ENCODE measurements at places on chromosomes 11 and 22.

DNA sequence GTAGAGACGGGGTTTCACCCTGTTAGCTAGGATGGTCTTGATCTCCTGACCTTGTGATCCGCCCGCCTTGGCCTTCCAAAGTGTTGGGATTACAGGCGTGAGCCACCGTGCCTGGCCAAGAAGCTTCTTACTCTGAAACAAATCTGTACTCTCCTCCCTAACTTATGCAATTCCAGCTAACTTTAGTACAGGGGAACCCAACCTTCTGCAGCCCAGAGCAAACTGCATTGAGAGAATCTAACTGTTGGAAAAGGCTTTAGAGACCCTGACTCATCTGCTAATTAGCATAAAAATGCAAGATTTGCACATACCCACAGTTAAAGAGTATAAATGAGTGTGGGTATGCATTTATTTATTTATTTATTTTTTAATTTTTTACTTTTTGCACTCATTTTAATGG lies 64.8 kb downstream of the APOL5 start:
- DNase-seq = no peak

DNA sequence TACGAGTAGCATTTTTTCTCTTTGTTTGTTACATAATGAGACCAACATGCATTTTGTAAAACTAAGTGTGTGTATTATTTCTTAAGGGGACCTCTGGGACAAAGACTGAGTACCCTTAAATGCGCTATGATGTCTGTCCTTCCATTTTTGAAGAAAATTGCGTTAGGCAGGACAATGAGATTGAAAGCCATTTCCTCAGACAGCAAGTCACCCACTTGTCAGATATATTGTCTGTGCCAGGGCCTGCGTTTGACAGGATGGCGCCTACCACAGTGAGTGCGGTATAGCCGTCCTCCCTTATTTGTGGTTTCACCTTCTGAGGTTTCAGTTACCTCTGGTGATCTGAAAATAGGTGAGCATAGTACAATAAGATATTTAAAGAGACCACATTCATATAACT lies 2.2 kb downstream of the AP2A2 start:
- DNase-seq = peak; percentile 48

DNA sequence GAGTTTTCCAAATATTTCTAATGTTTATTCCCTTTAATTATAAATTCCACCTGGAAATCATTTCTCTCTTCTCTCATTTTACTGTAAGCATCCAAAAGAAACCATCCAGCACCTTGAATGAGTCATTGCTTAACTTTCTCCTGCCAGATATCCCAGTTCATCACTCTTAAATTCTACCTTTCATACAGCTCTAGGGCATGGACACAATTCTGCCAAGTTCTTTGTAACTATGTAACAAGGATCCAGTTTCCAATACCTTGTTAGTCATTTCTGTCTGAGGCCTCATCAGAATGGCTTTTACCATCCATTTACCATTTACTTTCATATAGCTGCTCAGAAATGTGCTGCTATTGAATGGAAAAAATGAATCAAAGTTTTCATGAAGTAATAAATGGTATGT lies 455.4 kb upstream of the TENM4 start:
- no peak for DNase-seq

- no peak for DNase-seq
Measured at GRCh38 chr11:45736424-45736823, 68.5 kb upstream of the SLC35C1 start.

DNA sequence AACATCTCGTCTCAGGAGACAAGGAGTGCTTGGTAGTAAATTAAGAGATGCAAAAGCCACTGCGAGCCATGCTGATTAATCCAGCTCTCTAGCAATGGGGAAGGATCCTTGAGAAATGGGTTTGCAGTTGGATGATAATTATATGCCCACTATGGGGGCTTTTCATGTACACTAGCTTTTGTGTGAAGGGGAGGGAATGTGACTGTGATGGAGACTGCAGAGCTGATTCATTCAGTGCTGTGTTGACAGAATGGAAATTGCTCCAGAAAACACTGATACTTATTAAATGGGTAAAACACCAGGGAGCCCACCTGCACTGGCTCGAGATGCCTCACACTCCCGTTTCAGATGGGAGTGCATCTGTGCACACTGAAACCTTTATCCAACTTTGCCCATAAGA lies 37.0 kb upstream of the KIRREL3 start:
- no peak for DNase-seq

DNA sequence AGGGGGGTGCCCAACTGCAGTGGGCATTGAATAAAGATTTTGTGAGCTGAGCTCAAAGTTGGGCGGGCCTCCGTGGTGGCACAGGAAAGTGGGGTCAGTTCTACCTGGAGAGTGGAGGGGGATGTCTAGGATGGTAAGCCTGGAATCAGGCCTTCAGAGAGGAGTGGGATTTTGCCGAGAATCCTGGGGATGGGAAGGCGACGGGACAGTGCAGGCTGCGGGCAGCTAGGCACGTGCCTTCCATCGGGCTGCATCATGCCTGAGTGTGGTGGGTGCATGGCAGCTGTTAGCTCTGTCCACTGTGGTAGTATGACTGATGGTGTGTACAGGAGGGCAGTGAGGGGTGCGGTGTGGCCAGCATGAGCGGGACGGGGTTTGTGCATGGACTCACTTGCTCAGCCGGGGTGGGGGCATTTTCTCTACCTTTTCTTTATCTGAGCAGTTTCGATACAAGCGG lies 3.6 kb downstream of the SHANK3 start:
- DNase-seq = no peak

DNA sequence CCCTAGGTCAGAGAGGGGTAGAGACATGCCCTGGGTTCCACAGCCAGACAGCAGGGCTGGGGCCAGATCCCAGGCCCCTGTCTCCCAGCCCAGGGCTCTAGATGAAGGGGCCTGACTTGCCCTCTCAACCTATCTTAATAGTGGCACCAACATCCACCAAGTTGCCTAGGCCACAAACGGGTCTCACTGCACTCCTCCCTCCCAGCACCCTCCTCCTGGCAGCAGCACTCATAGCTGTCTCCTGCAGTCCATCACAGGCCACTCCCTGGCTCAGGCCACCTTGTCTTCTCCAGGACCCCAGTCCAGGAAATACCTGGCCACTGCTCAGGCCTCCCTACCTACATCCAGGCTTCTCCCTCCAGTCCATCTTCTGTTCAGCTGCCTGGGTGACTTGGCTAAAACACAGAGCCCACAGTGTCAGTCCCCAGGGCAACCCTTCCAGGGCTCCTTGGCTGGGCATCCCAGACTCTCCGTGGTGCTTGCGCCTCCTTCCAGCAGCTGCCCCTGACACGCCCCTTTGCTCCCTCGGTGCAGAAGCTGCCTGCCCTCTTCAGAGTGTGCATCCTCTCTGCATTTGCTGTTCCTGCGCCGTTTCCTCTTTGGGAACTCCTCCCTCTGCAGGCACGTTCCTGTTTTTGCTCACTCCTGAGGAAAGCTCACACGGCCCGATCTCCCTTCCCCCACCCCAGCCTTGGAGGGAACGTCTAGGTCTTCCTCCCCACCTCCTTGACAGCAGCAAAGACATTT lies 40.5 kb downstream of the LRRC32 start:
- DNase-seq = no peak

GRCh38 chr11:46105926-46106325 lies 15.3 kb downstream of the PHF21A start:
- no peak for DNase-seq

GRCh38 chr11:102626676-102627075 lies 1.5 kb upstream of the MMP20 start:
- no peak for DNase-seq

DNA sequence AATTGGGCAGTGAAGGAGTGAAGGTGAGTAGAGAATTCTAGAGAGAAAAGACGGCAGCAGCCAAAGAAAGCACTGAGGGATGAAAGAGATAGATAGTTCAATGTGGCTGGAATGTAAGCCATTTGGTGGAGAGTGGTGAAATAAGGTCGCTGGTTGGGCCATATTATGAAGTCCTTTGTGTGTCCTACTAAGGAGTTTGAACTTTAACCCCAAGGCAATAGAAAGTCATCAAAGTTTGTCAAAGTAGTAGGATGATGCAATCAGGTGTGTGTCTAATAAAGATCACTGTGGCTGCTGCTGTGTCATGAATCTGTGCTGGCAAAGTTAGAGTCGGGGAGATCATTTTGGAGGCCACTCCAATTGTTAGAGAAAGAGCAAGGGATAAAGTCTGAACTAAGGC lies 18.7 kb downstream of the RNF121 start:
- DNase-seq = no peak

- DNase-seq = no peak
Measured at GRCh38 chr11:14218728-14219127, 140.3 kb downstream of the RRAS2 start.

DNA sequence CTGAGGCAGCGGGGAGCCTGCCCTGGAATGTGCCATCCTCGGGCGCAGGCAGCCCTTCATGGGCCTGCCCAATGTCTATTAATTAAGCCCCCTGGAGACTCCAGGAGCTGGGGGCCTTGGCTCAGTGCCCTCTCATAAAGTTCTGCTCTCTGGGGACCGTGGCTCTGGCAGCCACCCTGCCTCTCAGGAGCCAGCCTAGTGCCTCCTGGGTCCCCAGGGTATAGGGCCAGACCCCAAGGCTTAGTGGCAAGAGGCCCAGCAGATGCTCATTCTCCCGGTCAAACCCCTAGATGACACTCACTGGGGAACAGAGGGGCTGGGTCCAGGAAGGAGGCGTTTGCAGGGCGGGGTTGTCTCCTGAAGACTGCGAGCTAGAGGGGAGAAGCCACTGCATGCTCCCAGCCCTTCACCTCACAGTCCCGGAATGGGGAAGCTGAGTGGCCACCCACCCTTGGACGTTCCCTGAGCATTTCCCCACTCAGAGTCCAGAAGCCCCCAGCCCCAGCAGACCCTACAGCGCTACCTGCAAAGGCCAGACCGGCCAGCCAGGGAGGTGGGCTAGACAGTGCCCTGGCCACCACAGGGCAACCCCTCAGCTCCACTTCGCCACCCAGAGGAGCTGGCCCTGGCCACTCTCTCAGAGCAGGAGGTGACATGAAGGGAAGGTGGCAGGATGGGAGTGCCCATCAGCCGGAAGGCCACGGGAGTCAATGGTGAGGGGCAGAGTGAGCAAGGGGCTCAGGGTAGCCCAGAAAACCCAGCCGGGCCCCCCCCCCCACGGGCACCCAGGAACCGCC lies 83.0 kb downstream of the CDKN1C start:
- DNase-seq = peak; percentile 37

GRCh38 chr11:16933756-16934603 lies 80.2 kb downstream of the PLEKHA7 start:
- no peak for DNase-seq

DNA sequence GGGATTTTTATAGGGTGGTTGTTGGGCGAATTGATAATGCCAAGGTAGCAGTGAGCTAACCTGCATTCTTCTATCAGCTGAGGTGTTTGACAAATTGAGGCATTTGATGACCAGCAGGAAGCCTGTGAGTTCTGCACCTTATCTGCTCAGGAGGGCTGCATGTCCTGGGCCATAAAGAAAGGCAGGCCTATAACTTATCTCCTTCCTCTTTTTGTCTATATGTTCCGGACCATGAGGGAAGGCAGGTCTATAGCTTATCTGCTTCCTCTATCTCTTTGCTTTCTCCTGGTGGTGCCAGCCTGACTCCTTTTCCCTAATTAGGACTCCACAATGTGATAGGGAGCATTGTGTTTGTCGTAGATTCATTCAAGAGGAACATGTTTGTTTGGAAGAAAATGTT lies 8.6 kb upstream of the JAM3 start:
- DNase-seq = no peak

- DNase-seq = peak; percentile 71
Measured at GRCh38 chr11:124673333-124674167, at the start of the genes SIAE and SPA17. Gene SIAE (minus strand): TSS chr11:124673739. CDS start chr11:124673708, 31 bp downstream. Gene SPA17 (plus strand): TSS chr11:124673904. CDS start chr11:124675265, 1,361 bp downstream.

- no peak for DNase-seq
Measured at GRCh38 chr11:120133216-120134105, 4.5 kb downstream of the TRIM29 start.

DNA sequence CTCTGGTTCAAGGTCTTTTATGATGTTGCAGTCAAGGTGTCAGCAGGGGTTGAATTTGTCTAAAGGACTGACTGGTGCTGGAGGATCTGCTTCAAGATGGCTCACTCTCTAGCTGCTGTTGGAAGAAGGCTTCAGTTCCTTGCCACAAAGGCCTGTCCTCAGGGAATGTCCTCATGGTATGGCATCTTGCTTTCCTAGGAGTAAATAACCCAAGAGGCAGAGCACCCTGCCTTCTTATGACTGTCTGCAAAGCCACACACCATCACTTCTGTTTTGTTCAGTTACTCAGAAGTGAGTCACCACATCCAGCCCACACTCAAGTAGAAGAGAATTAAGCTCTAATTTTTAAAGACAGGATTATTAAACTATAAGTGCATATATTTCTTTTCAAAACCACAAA lies 45.2 kb downstream of the PLAAT5 start:
- no peak for DNase-seq

DNA sequence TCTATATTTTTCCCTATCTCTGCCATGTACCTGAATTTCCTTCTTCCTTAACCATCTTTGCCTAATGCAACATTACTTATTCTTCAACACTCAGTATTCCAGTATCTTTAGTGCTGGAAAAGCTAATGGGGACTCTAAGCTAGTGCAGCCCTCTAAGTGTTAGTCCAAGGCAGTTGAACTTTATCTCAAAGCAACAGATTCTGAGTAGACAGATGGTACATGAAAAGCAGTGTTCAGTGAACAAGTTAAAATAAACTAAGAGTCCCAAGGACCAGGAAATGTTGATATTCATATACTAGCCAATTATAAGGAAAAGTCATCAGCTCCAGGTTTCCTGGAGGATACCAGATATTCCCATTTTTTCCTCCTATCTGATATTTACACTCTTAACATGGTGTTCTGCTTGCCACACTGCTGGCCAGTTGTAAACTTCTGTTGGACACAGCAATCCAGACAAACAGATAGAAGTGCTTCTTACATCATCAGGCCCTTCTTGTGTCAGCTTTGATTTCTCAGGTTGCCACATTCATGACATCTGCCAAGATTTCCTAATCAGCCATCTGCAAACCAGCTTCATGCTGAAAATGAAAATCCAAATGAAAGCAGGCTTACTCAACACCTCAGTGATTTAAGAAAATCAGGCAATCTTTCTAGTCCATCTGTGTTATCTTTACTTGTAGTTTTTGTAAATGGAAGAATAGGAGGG lies 255.9 kb upstream of the POU2AF2 start:
- no peak for DNase-seq

DNA sequence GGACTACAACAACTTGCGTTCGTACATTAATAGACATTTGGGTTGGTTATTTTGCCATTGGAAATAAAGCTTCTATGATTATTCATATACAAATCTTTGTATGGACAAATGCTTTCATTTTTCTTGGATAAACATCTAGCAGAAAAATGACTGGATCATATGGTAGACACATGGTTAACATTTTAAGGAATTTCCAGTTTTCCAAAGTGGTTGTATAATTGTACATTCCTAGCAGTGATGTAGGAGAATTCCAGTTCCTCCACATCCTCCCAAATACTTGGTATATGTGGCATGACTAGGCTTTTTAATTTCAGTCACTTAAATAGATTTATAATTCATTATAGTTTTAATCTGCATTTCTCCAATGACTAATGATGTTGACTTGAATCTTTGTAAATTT lies 246.2 kb upstream of the NCAM1 start:
- no peak for DNase-seq
